ENCODE measurements at places on chromosomes 5 and 9. TPM values are rescaled to one million over a fixed set of nuclear protein-coding genes. Genes with fewer than 3 reads are reported as not detected.

The CTNND2 gene
- total RNA-seq, result not detected

The BTNL8 gene
- total RNA-seq, result not detected

The NUTM2F gene
- not detected for total RNA-seq

The SLC4A9 gene
- 0.18 TPM for total RNA-seq

The DIRAS2 gene
- not detected for total RNA-seq

The TEX53 gene
- total RNA-seq, result not detected

The ADAMTSL1 gene
- 0.10 TPM for total RNA-seq

The MLANA gene
- total RNA-seq, result not detected

- DNase-seq, result no peak
- no peak overlapping the region for H3K4me3 ChIP-seq
- no peak overlapping the region for H3K27ac ChIP-seq
- H3K27me3 ChIP-seq, result no peaks in the 10 kb centered on the region
- H3K4me1 ChIP-seq, result no peaks in the 10 kb centered on the region
- H3K36me3 ChIP-seq, result no peaks in the 10 kb centered on the region
Measured at GRCh38 chr9:78547831-78548230, 250.9 kb downstream of the PSAT1 start.

DNA sequence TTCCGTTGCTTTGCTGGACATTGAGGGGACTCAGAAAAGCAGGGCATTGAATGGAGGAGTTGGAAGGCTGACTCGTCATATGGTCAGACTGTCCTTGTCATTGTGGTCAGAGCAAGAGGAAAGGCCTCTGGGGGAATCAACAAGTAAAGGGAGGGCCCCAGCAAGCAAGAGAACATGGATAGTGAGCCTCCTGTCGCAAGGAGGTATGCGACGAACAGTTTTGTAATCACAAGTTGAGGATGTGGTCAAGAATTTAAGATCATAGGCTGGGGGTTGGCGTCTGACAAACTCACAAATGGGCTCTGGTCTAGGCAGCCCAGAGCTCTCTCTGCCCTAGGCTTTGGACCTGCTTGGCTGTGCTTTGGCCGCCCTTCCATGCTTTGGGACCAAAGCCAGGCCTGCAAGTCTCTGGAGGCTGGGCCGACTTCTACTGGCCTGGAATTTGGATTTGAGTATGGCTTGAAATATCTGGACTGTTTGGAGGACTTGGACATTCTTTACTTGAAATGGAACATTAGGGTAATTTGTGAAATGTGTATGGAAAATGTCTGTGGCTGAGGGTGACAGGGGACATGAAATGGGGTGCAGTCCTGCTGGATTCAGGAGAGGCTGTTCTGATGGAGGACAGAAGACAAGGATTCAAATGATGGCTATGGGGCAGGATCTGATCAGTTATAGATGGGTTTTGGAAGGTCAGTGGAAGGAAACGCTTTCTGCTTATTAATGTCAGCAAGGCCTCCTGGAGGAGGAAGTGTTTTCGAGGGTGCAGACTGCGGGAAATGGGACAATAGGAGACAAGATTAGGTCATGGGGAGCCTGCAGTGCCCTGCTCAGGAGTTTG lies 19.2 kb upstream of the NDST1 start:
- no peak for DNase-seq
- no peak overlapping the region for H3K4me3 ChIP-seq
- peaks cover 14% of the 10 kb centered on the region for H3K4me1 ChIP-seq
- H3K27me3 ChIP-seq, result no peaks in the 10 kb centered on the region

- H3K27me3 ChIP-seq, result peaks cover 65% of the 10 kb centered on the region
- H3K36me3 ChIP-seq, result no peaks in the 10 kb centered on the region
- H3K27ac ChIP-seq, result no peak overlapping the region
- no peak for DNase-seq
Measured at GRCh38 chr5:139761501-139761900, 34.1 kb upstream of the PSD2 start.

GRCh38 chr9:127660886-127661741 lies 45.7 kb upstream of the CFAP157 start:
- H3K27me3 ChIP-seq, result peaks cover 4% of the 10 kb centered on the region
- H3K27ac ChIP-seq, result no peak overlapping the region
- no peaks in the 10 kb centered on the region for H3K36me3 ChIP-seq
- no peaks in the 10 kb centered on the region for H3K4me1 ChIP-seq

- H3K27ac ChIP-seq, result no peak overlapping the region
- no peak for DNase-seq
Measured at GRCh38 chr9:21730899-21731298, 71.5 kb upstream of the MTAP start.

DNA sequence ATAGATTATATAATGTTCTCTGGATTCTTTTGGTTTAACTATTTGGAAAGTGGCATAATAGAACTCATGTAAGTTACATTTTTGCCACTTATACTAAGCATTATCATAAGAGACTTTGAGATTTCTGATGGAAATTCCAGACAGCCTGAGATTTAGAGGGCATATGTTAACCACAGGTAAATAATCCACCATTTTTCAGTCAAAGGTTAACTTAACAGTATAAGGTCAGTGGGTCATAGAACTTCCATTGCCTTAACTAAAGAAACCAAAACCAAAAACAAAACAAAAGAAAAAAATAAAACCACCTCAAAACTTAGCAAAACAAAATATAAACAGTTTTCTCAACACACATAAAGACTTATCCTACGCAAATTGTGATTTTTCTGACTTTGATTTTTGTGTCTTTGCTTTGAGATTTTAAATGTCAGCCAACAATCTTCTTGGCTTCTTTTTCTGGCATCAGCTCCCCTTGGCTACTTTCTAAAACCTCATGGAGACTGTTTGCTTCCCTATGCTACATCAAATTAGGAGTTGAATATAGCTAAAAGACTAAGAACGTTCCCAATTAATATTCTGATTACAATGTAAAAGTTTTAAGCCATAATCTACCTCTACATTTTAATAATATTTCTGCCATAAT lies 430.1 kb upstream of the DAB2 start:
- H3K27me3 ChIP-seq, result peaks cover 2% of the 10 kb centered on the region
- H3K4me3 ChIP-seq, result no peak overlapping the region
- H3K36me3 ChIP-seq, result no peaks in the 10 kb centered on the region
- DNase-seq, result no peak

- H3K4me1 ChIP-seq, result peaks cover 15% of the 10 kb centered on the region
- peak; percentile 34 for DNase-seq
- H3K4me3 ChIP-seq, result peak overlapping the region; percentile 62
- H3K27me3 ChIP-seq, result peaks cover 7% of the 10 kb centered on the region
- H3K36me3 ChIP-seq, result no peaks in the 10 kb centered on the region
Measured at GRCh38 chr9:95507464-95508241, 9.1 kb downstream of the PTCH1 start.

DNA sequence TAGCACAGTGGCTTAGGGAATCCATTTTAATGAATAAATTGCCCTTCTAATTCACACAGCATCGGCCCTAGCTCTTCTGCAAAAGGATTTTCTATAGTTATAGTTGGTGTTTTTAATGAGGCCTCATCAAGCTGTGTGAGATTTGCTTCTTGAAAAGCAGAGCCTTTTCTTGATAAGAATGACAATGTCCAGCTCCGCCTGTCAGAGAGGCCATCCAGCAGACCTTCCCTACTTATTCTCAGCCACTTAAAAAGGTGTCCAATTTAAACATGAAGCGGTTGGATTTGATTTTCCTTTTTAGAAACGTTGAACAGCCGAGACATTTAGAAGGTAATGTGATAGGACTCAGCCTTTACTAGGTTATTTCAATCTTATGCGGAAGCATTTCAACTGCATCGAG lies 134.4 kb downstream of the ZNF608 start:
- no peaks in the 10 kb centered on the region for H3K36me3 ChIP-seq
- no peak for DNase-seq
- H3K4me1 ChIP-seq, result no peaks in the 10 kb centered on the region
- H3K27me3 ChIP-seq, result no peaks in the 10 kb centered on the region
- no peak overlapping the region for H3K4me3 ChIP-seq
- H3K27ac ChIP-seq, result no peak overlapping the region

GRCh38 chr5:145245354-145245753 lies 589.8 kb downstream of the PRELID2 start:
- H3K4me3 ChIP-seq, result no peak overlapping the region
- no peaks in the 10 kb centered on the region for H3K4me1 ChIP-seq
- DNase-seq, result no peak
- no peaks in the 10 kb centered on the region for H3K27me3 ChIP-seq
- H3K36me3 ChIP-seq, result no peaks in the 10 kb centered on the region

GRCh38 chr5:14506140-14506538 lies 75.5 kb upstream of the OTULINL start:
- DNase-seq, result no peak
- peaks cover 5% of the 10 kb centered on the region for H3K36me3 ChIP-seq

- no peak overlapping the region for H3K4me3 ChIP-seq
- peaks cover 6% of the 10 kb centered on the region for H3K4me1 ChIP-seq
- no peak for DNase-seq
- H3K27ac ChIP-seq, result no peak overlapping the region
Measured at GRCh38 chr5:126808521-126808988, 31.6 kb downstream of the LMNB1 start.

DNA sequence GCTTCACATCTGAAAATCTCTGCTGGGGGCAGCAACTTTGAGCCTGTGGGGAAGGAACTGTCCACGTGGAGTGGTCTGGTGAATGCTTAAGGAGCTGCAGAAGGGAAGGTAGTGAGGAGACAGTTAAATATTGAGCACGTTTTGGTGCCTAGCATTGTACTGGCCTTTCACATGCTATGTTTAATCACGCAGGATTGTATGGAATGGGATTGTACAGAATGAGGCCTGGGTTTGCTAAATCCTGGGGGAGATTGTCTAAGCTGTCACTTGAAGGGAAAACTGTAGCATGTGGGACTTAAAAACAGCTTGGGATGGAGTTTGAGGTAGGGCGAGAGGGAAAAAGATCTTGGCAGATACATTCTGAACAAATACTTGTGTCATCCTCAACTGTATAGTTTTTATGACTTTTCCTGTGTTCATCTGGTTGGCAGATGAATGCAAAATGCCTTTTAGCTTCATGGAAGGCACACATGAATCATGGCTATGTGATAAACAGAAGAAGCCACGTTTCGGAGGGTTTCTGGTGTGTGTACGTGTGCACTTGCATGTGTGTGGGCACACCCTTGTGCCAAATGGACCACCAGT lies 106.6 kb downstream of the TMC1 start:
- no peaks in the 10 kb centered on the region for H3K4me1 ChIP-seq
- H3K27me3 ChIP-seq, result no peaks in the 10 kb centered on the region
- H3K4me3 ChIP-seq, result no peak overlapping the region

GRCh38 chr5:135379046-135379654 lies 19.9 kb downstream of the MACROH2A1 start:
- peaks cover 18% of the 10 kb centered on the region for H3K4me1 ChIP-seq
- no peak overlapping the region for H3K27ac ChIP-seq
- no peaks in the 10 kb centered on the region for H3K27me3 ChIP-seq
- no peak overlapping the region for H3K4me3 ChIP-seq

DNA sequence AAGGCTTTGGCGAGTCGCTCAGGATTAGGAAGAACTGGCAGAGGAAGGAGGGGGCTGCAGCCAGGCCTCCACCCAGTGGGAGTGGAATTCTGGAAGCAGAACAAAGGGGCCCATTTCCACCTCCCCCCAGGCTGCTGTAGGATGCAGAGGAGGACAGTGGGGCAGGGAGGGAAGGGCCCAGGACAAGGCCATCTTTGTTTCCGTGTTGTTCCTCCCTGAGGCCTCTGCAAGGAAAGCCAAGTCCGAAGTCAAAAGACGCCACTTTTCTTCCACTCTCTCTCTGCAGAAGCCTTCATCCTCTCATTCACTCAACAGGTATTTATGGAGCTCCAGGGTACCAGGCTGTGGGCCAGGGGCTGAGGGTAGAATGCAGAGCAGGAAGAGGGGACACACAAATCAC lies 70.7 kb downstream of the ENTREP1 start:
- DNase-seq, result no peak
- H3K27me3 ChIP-seq, result no peaks in the 10 kb centered on the region
- no peak overlapping the region for H3K27ac ChIP-seq

GRCh38 chr5:142000173-142000572 lies 12.7 kb downstream of the GNPDA1 start:
- H3K4me1 ChIP-seq, result peaks cover 16% of the 10 kb centered on the region
- H3K27me3 ChIP-seq, result no peaks in the 10 kb centered on the region
- peaks cover 43% of the 10 kb centered on the region for H3K36me3 ChIP-seq
- no peak for DNase-seq
- no peak overlapping the region for H3K4me3 ChIP-seq

GRCh38 chr5:108560581-108560980 lies 178.7 kb upstream of the FBXL17 start:
- H3K27me3 ChIP-seq, result no peaks in the 10 kb centered on the region
- H3K4me3 ChIP-seq, result no peak overlapping the region
- DNase-seq, result no peak
- no peaks in the 10 kb centered on the region for H3K4me1 ChIP-seq
- H3K27ac ChIP-seq, result no peak overlapping the region
- no peaks in the 10 kb centered on the region for H3K36me3 ChIP-seq

GRCh38 chr9:95249986-95250385 lies 67.5 kb downstream of the FANCC start:
- DNase-seq, result no peak
- no peak overlapping the region for H3K27ac ChIP-seq
- H3K4me1 ChIP-seq, result no peaks in the 10 kb centered on the region
- no peaks in the 10 kb centered on the region for H3K27me3 ChIP-seq

DNA sequence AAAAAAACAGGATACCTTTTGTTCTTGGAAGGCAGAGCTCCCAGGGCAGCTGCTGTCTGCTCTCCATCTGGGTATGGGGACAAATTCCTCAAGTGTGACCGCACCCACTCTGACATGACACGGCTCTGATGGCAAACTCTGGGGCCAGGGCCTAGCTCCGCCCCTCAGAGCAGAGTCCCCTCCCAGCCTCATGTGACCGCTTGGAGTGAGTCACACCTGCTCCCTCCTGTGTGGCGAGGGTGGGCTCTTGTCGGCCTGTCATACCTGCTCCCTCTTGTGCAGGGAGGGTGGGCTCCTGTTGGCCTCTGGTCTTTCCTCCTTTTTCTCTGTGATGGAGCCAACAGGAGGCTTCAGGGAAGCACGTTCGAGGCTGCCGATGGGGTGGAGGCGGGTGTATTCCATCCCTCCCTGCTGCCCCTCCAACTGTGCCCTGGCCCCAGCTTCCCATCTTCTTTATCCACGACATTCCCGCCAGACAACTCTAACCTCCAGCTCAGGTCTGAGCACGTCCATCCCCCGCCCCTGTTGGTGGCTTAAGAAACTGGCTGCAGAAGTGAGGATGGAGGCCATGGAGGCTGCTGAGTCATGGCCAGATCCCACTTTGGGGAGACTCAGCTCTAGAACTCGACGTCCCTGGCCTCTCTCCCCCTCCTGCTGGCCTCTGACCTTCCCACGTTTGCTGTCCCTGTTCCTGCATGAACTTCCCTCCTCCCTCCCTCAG lies 65.3 kb downstream of the OLFM1 start:
- H3K36me3 ChIP-seq, result no peaks in the 10 kb centered on the region
- no peak overlapping the region for H3K4me3 ChIP-seq
- DNase-seq, result no peak
- H3K4me1 ChIP-seq, result no peaks in the 10 kb centered on the region
- no peaks in the 10 kb centered on the region for H3K27me3 ChIP-seq

GRCh38 chr9:114902786-114903524 lies 27.4 kb downstream of the TNFSF8 start:
- no peak for DNase-seq
- peak overlapping the region; percentile 68 for H3K27ac ChIP-seq
- H3K4me3 ChIP-seq, result no peak overlapping the region
- H3K27me3 ChIP-seq, result no peaks in the 10 kb centered on the region
- no peaks in the 10 kb centered on the region for H3K36me3 ChIP-seq
- peaks cover 34% of the 10 kb centered on the region for H3K4me1 ChIP-seq

GRCh38 chr5:174723315-174723978 lies 935 bp upstream of the MSX2 start:
- DNase-seq, result no peak
- peaks cover 8% of the 10 kb centered on the region for H3K4me1 ChIP-seq
- no peak overlapping the region for H3K4me3 ChIP-seq
- H3K36me3 ChIP-seq, result no peaks in the 10 kb centered on the region
- H3K27ac ChIP-seq, result no peak overlapping the region

- H3K27ac ChIP-seq, result no peak overlapping the region
- H3K27me3 ChIP-seq, result no peaks in the 10 kb centered on the region
- H3K4me1 ChIP-seq, result no peaks in the 10 kb centered on the region
- no peak for DNase-seq
Measured at GRCh38 chr5:94740286-94740685, 121.8 kb downstream of the SLF1 start.
